Fibroblast of lung (primary cell): ENCODE measurements at places on chromosomes 4 and X. TPM values are rescaled to one million over a fixed set of nuclear protein-coding genes. Genes with fewer than 3 reads are reported as not detected.

GRCh38 chr4:28357990-28358389, 1497.3 kb downstream of the STIM2 start:
- DNase-seq: peak; percentile 37

The CCKAR gene
- under 0.01 and 0.83 TPM in 2 replicates for total RNA-seq

GRCh38 chr4:187663076-187663475, 332.5 kb upstream of the ZFP42 start:
- DNase-seq: peak; percentile 39

The MTTP gene
- total RNA-seq: 0.26 and 0.83 TPM in 2 replicates

GRCh38 chr4:14893713-14894112, 108.6 kb upstream of the CPEB2 start:
- DNase-seq: no peak

DNA sequence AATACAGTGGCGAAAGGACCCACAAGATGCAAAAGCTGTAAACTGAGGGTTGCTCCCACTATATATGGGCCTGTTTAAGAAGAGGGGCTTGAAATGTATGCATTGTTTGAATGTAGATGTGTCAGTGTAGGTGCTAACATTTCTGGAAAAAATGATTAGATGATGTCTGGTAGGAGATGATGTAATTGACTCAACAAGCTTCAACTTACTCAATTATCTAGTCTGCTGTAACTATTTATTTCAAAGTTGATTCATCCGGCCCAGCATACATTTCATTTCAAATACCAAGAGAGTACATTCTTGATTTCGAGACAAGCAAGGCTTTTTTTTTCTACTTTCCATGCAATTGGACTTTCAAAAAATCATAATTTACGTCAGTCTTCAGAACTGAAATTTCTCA, 9.3 kb upstream of the ENAM start:
- no peak for DNase-seq

- DNase-seq: no peak
Observed at GRCh38 chr4:33959519-33959918, 2284.8 kb downstream of the ARAP2 start.

GRCh38 chrX:137051978-137052642, 18.3 kb upstream of the GPR101 start:
- DNase-seq: peak; percentile 24

DNA sequence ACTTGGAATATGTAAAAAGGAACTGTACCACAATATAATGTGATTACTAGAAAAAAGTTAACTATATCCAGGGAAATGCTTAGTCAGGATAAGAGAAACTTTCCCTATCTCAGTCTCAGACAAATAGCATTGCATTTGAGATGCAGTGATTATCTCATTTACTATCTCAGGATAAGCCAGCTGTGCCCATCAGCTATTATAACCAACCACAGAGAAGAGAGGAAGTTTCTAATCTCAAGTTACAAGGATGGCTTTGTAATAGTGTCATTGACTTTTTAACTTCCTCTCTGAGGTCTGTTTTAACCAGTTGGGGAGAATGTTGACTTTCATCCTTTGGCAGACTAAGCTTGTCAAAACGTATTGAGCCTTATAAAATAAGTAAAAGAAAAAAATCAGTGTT, 56.5 kb downstream of the SNX25 start:
- DNase-seq: peak; percentile 82

DNA sequence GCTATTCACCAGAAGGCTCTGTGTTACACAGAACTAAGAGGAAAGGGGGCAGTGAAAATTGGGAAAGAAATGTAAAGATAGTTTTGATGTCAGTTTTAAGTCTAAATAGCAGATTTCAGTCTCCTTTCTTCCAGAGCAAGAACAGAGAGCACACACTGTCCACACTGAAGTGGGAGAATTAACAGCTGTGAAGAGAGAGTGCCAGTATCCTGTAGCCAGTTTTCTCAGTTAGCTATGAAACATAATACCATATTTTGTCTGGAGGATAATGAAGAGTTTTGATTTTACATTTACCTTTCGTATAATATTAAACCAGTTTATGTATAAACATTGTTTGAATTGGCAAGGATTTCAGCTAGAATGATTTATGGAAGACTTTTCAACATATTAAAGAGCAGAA, 35.1 kb downstream of the FBXO8 start:
- no peak for DNase-seq

The LPAR4 gene
- total RNA-seq: 0.50 and 0.51 TPM in 2 replicates

GRCh38 chrX:123803331-123803983, 56.4 kb upstream of the XIAP start:
- peak; percentile 61 for DNase-seq

- DNase-seq: peak; percentile 85
Observed at GRCh38 chrX:65644621-65645289, 22.7 kb upstream of the MSN start.

DNA sequence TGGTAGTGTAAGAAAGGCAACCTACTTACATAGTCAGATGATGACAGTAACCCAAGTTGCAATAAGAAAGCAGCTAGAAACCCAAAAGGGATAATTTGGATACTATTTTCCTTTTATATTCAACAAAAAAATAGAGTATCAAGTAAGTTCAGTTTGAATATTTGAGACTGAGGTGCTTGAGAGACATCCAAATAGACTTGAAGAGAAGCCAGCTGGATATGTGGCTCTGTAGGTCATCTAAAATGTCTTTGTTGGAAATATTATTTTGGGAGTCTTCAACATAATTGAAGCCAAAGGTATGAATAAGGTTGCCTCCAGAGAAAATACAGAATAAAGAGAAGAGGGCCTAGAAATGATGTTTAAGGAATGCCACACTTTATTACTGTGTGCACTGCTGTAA, 438.2 kb upstream of the DIAPH2 start:
- no peak for DNase-seq
